ENCODE measurements at places on chromosomes 4 and X.

GRCh38 chrX:41559235-41560052 is 112.3 kb downstream of the NYX start:
- peak; percentile 78 for DNase-seq

DNA sequence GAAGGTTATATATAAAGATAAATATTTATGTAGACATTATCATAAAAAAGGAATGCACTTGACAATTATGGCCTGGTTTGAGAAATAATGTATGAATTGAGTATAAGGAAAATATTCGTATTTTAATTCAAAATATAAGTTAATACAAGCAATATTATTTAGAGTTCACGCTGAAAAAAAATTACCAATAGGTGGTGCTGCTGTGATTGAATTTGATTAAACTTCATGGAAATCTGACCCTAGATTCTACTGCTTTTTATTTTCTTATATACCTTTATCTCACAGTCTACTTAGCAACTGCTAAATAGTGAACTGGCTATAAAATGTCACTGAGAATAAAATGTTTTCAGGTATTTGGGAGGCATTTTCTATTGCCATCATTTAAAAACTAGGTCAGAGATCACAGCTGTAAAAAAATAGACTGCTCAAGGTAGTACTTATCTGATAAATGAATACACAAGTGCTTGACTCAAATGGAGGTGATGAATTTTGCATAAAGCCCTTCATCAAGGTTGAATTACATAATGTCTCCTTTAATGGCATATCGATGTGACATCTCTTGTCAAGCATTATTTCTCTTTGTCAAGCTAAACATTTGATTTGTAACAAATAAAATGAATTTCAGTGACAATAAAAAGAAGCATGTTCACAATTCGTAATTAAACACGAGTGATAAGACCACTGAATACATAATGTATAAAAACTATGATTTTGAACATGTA is 1638.8 kb upstream of the PCDH7 start:
- DNase-seq: no peak

DNA sequence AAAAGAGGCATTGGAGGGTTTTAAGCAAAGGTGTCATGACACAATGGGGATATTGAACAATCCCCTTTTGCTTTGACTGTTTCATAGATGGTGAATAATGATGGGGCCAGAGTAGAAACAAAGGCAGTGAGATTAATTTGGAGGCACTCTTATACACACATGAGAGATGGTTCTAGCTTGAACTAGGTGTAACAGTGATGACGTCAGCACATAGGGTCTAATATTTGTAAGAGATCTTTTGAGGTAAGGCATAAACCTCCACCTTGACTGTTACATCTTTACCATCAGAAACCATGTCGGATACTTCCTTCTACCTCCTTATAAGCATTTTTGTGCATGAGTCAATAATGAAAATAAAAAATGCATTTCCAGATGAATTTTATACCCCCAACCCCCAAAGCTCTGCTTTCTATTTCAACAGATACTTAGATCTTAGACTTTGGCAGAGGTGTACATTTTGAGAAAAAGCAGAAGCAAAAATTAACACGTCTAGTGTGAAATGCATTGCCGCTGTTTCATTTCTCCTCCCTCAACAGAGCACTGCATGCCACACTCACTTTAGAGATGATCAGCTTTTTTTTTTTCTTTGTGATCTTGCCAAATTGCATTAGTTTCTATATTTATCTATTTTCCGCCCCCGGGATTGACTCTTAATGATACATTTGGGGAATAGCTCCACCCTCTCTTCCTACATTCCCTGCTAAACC is 87.2 kb downstream of the HS3ST1 start:
- no peak for DNase-seq

DNA sequence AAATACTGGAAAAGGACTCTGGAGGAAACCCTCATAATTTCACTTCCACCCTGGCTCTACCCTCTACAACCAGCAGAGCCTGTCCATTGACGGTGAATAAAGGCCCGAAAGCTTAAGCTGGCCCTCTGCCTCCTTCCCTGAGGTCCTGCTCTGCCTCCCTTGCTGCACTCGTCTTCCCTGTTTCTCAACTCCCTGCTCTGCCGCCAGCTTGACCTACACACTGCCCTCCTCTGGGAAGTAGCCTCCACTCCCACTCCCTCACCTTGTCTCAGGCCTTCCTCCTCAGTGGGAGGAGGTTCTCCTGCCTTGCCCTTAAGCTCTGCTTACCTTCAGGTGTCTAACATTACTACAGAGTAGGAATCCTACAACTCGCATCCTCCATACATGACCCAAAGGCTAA is 608.6 kb upstream of the NR3C2 start:
- no peak for DNase-seq

GRCh38 chr4:95256108-95256835 is 292.5 kb downstream of the UNC5C start:
- peak; percentile 3 for DNase-seq

- DNase-seq: peak; percentile 77
Measured at GRCh38 chrX:68440940-68441339, 7.6 kb upstream of the OPHN1 start.

GRCh38 chr4:173511787-173512361 is 18.2 kb downstream of the HAND2 start:
- no peak for DNase-seq

- DNase-seq: no peak
Measured at GRCh38 chr4:33537527-33537926, 2706.8 kb downstream of the ARAP2 start.

GRCh38 chr4:40990236-40990898 is 224.0 kb downstream of the APBB2 start:
- peak; percentile 99 for DNase-seq

All from fibroblast of skin of right quadriceps (primary cell).